ENCODE measurements at places on chromosomes 6 and 20.

- no peak for DNase-seq
Measured at GRCh38 chr6:92050216-92050615, 1369.1 kb downstream of the EPHA7 start.

DNA sequence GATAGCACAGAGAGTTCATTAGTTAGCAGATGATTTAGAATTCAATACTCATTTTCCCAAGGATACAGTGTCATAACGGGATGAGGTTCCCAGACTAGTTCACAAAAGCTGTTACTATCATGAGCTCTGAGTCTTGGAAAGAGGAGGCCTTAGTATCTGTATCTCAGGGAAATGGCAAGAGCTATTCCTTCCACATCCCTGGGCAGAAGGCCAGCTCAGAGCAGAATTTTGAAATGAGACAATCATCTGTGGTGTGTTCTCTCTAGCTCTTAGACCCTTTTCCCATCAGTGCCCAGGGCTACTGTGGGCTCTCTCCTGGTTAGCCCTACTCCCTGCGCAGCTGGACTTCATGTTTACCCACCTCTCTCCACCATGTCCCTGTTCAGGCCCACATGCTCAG, 64.5 kb downstream of the JAG1 start:
- peak; percentile 48 for DNase-seq

- no peak for DNase-seq
Measured at GRCh38 chr6:143400258-143401067, 50.0 kb downstream of the ADAT2 start.

DNA sequence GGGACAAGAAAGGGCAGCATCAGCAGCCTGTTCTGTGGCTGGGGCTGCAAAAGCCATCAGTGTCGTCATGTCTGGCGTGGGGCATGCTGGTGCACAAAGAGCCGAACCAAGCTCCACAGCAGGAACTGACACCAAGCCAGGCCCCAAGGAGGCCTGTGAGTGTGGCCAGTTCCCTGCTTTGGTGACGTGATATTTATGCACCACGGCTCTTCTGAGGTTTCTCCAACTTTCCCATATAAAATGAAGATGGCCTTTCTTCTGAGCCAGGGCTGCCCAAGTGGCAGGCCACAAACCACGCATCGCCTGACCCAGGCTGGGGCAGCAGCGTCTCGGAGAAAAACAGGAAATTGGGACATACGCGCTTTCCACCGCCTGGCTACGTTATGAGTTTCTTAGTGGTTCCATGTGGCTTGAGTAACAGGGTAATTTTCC, 109.9 kb downstream of the RIN2 start:
- DNase-seq = no peak

DNA sequence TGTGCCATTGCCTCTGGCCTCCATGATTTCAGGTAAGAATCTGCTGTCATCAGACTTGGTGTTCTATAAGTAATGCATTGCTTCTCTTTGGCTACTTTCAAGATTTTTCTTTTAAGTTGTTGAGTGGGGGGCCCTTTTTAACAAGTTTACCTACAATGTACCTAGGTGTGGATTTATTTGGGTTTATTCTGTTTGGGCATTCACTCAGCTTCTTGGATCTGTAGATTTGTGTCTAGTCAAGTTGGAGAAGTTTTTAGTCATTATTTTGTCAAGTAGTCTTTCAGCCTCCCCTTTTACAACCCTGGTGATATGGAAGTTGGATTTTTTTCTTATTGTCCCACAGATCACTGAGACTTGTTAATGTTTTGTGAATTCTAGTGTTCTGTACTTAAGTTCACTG, 14.1 kb downstream of the ENPP5 start:
- DNase-seq = no peak

DNA sequence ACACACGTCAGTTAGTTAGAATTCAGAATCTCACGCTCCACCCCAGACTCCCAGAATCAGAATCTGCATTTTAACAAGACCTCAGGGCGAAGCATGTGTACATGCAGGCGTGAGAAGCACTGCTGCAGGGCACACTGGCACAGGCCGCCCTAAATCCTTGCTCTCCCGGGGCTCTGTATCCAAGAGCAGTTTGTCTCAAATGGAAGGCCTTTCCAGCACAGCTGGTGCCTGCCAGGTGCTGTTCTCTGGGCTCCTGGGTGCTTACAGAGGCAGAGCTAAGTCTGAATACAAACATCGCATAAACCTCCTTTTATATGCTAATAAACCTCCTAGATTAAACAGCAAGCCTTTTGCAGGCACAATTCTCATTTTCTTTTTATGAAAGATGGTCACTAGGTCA, 119.1 kb upstream of the CD93 start:
- no peak for DNase-seq

DNA sequence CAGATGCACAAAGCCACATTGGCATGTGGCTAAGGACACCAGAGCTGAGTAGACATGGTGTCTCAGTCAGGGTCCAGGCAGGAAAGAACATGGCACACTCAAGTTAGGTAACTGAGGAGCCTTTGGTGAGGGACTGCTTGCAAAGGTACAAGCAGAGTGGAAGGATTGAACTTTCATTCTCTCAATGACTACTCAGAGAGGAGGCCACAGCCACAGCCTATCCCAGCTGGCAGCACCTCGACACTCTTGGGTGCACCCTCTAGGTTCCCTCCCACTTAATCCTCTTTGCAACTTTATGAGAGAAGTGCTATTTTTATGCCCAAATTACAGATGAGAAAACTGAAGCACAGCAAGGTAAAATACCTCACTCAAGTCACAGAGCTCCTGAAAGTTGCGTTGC, 73.4 kb downstream of the ISM1 start:
- no peak for DNase-seq

GRCh38 chr6:140774080-140774505, 1358.6 kb upstream of the GJE1 start:
- DNase-seq = peak; percentile 67

DNA sequence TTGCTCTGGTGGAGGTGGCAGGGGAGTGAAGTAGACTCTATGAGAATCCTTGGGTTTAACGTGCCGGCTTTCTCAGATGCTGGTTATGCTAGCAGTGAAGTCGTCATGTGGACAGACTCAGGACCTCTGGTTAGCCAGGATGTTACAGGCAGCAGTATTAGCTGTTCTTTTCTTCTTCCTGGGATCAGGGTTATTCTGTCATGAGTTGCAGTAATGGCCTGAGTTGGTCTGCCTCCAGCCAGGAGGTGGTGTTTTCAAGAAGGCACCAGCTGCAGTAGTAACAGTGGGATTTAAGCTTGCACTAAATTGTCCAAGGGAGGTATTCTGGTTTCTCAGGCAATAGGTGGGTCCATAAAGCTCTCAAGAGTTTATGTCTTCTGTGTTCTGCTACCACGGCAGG, 56.7 kb downstream of the HDDC2 start:
- DNase-seq = no peak

GRCh38 chr20:63588641-63589041, 14.6 kb upstream of the HELZ2 start:
- no peak for DNase-seq

DNA sequence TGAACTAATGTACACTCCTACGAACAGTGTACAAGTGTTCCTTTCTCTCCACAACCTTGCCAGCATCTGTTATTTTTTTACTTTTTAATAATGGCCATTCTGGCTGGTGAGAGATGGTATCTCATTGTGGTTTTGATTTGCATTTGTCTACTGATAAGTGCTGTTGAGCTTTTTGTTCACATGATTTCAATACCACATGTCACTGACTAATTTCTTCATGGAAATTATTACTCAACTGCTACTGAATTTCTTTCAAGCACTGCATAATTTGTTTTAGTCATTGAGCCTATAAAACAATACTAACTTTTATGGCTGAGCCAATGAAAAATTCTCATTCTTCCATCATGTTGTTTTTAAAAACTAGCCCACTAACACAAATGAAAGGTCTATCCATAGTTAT, 115.4 kb downstream of the FRK start:
- no peak for DNase-seq

DNA sequence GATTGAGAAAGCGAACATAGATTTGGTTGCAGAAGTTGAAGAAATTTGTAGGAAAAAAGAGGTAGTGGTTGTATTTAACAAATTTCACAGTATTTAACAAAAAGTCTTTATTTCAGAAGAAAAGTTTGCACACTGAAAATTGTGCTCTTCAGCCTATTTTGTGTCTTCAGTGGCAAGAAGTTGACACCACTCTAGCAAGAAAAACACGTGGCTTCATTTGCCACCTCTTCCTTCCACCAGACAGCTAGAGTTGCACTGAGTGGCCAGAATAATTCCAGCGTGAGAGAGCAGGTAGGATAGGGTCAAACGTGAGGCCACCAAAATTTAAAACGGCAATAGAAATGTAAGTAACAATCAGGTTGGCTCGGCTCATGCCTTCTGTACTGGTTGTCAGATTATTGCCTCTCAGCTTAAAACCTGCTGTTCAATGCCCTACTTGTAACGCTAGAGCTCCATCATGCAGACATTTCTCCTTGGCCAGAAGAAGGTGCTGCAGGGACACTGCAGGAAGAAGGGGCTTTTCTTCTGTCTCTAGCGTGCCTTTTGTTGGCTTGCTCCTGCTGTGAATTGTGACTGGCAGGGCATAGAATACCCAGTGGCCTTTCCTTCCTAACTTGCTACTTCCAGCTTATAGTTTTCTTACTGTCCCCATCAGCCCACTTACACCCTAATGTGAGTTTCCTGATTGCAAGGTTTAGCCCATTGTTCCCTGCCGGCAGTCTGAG, 12.1 kb downstream of the TRAPPC3L start:
- no peak for DNase-seq

DNA sequence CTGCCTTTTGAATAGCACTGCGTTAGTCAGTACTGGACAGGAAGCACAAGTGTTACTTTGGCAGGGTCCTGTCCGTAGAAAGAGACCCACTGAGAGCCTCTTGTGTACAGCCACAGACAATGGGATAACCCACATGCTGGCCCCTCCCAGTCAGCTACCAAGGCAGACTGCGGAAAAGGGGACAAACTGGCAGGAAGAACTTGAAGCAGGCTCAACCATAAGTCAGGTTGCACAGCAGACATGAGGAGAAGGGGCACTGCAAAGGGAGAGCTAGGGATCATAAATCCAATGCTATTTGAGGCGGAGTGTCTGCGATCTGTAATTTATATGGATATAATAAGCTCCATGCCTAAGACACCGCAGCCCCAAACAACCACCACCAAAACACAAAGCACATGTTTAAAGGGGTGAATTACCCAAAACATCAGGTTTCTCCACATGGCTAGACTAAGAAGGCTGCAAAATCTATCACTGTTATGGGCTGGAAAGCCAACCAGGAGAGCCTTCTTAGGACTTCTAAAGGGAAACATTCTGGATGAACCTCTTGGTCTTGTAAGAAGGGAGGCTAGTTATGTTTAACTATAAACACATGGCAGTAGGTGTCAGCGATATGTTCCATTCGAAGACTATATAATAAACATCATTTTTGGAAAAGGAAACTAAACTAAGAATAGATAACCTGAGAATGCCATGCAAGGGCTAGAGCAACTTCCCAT, 141.7 kb downstream of the BACH2 start:
- no peak for DNase-seq

- no peak for DNase-seq
Measured at GRCh38 chr20:57469418-57470211, 55.3 kb downstream of the CTCFL start.

DNA sequence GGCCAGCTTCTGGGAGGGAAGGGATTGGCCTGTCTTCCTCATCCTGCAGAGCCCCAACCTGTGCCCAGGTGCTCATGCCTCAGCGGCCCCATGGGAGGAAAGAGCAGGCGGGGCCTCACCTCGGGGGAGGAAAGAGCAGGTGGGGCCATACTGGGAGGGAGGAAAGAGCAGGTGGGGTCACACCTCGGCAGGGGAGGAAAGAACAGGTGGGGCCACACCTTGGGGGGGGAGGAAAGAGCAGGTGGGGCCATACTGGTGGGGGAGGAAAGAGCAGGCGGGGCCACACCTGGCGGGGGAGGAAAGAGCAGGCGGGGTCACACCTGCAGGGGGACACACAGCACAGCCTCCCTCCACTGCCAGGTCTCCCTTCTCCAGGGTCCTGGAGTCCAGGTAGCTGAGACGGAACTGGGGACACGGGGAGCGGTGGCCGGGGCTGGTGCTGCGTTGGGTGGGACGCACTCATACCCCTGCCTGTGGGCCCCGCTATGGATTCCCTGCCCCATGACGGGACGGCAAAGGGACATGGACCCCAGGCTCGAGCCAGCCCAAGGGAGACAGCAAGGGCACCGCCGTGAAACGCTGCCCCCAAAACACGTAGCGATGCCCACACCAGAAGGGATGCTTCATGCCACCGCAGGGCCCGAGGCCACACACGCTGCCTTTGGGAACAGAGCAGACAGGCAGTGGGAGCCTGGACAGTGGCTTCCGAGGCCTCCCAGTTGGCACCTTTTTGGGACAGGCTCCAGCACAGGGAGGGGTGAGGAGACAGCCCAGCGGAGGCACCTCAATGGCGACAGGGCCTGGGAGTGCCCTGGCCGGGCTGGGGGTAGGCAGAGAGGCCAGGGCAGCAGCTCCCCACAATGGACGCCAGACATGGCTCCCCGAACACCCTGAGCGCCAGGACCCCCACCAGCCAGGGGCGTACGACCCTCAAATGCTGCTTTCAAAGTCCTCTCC, 43.3 kb upstream of the CHRNA4 start:
- no peak for DNase-seq

GRCh38 chr20:1209447-1210387, 6.5 kb downstream of the C20orf202 start:
- DNase-seq = peak; percentile 12

- peak; percentile 48 for DNase-seq
Measured at GRCh38 chr20:54062812-54063280, 7.5 kb downstream of the BCAS1 start.

DNA sequence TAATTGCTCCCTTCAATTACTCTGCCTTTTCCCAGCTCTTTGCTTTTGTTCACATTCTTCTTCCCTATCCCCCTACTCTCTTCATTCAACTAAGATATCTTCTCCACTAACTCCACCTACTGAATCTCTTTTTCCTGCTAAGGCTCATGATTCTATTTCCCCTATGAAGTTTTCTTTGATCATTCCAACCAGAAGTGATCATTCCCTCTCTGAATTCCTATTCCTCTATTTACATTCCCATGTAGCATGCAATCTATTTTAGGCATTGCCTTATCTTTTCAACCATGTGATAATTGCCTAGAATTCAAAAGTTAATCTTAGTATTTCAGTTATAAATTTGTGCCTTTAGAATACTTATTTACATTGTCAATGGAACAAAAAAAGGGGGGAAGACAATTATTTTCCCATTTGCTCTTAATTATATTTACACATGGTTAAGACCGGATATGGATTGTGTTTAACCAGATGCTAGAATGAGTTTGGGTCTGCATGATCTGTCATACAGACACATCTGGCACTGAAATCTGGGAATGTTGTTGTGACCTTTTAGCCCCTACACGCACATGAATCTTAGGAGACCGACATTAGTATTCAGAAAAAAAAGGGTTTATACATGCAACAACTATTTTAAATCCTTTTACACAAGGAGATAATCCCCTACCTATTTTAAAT, 20.8 kb downstream of the MOXD1 start:
- no peak for DNase-seq

DNA sequence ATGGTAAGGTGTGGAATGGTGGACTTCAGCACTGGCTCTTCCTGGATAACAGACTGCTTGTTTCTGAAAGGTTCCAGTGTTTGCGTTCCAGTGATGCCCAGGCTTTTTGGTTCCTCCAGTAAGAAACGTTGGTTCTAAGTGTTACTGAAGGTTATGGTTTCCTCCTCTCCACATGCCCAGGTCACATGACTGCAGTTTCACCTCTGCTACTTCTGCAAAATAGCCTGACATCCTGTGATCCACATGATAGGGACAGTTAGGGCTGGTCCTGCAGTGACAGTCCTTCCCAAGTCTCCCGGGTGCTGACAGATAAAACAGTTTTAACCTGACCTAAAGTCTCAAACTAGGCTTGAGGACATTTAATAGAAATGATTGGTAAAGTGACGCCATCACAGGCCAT, 132.2 kb upstream of the CST7 start:
- DNase-seq = no peak

GRCh38 chr6:17907406-17908229, 79.8 kb downstream of the KIF13A start:
- peak; percentile 98 for DNase-seq

GRCh38 chr6:4948781-4949450, 54.9 kb downstream of the RPP40 start:
- DNase-seq = no peak
